ENCODE measurements at places on chromosomes 16 and 17. TPM values are rescaled to one million over a fixed set of nuclear protein-coding genes. Genes with fewer than 3 reads are reported as not detected.

The GUCY2D gene
- not detected for total RNA-seq

DNA sequence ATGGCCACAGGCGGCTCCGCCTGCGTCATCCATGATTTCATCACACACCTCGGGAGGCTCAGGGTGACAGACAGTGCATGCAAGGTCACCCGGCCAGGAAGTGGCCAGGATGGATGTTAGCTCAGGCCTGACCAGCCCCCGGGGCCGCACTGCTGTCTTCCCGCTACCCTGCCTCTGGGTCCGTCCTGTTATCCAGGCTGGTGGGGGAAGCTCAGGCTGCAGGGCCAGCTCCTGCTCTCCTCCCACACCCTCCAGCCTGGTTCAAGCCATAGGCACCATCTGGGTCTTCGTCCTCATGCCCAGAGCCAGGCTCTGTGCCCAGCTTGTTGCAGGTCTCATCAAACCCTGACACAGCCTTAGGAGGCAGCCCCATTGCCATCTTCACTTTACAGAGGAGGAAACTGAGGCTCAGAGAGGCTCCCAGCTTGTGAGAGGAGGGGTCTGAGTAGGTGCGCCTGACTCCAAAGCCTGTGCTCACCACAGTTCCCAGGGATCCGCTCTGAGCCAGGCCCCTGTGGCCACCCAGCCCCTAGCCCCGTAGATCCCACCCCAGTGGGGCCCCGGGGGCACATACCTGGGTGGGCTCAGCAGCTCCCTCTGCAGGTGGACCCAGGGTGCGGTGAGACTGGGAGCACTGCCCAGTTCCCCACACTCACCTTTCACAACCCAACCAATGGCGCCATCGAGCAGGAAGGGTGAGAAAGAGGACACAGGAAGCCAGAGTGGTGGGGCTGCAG is 412 bp upstream of the ADGRG3 start:
- no peak for DNase-seq

GRCh38 chr17:42814633-42815399 is 9.3 kb downstream of the BECN1 start:
- DNase-seq, result peak; percentile 97

DNA sequence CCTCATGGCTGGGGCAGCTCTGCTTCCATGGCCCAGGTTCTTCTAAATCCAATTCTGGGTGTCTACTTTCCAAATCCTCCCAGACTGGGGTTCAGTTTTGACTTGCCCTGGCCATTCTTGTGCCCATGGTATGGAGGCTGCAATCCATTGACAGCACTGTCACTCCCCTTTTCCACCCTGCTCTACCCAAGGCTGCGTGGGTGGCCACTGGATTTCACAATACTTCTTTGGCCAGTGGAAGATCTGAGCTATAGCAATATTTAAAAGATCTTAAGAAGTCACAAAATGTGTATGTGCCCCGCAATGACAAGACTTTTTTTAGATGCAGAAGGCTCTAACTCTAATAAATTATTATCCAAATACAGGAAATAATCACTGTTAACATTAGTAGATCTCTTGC is 329.4 kb upstream of the CCL2 start:
- no peak for DNase-seq

DNA sequence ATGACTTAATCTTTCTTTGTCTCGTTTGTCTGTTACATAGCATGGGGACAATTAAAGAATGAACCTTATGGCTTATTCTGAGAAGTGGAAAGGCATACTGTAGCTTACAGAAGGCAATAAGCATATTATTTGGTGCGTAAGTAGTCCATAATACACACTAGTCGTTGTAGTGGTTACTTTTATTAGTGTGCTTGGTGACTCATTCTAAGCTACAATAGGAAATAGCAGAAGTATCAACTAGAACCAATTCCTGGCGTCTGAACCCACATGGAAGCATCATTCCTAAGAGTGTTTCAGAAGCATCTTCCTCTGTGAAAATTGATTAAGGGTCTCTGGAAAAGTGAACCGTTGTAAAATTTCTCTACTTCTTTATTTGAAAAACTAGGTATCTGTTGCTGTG is 777.8 kb upstream of the EEF2KMT start:
- DNase-seq, result peak; percentile 75

GRCh38 chr17:68061512-68062313 is 26.2 kb downstream of the KPNA2 start:
- DNase-seq, result peak; percentile 37

DNA sequence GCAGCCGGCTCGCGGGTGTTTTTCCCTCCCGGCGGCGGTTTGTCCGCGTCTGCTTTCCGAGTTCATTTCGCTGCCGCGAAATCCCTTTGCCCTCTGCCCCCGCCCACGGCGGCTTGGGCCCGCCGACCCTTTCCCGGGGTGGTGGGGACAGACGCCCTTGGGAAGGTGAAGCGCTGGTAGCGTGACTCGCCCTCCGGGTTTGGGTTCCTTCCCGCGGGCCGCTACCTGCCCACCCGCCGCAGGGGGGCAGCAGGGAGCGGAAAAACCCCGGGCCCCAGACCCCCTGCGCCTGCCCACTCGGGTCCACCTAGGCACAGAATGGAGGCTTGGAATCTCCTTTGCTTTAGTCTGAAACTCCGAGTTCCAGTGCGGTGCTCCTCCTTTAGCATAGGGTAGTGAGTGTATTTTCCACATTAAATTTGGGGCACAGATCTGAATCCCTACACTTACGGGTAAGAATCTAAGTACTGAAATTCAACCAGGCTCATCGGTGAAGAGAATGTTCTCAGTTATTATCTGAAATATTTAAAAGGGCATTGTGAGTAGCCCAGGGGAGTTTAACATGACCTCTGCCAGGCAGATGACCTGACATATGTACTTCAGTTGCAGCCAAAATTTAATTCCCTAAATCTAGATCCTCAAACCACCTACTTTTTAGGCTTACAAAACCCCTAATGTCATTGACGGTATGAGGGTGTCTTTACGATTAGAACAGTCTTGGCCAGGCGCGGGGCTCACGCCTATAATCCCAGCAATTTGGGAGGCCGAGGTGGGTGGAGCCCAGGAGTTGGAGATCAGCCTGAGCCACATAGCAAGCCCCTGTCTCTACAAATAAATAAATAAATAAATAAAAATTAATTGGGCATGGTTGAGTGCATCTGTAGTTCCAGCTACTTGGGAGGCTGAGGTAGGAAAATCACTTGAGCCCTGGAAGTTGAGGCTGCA is 1.0 kb downstream of the NME2 start:
- DNase-seq, result peak; percentile 58

The HSPB9 gene
- not detected for total RNA-seq

The SLC47A1 gene
- not detected for total RNA-seq

GRCh38 chr17:74049967-74050458 is 153.5 kb upstream of the RPL38 start:
- DNase-seq, result no peak

DNA sequence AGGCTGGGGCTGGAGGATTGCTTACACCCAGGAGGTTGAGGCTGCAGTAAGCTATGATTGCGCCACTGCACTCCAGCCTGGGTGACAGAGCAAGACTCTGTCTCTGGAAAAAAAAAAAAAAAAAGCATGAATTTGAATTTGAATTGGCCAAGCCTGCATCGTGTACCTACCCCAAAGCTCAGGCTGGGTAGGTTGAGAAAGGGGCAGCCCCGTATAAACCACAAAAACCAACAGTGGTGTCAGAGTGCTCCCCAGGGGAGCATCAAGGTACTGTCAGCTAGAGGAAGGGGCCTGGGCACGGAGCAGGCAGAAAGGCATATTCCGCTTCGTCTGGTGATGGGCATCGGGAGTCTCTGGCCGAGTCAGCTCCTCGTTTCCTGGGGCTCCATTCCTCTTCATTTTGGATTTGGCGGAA is 40.9 kb downstream of the RAP1GAP2 start:
- DNase-seq, result no peak

DNA sequence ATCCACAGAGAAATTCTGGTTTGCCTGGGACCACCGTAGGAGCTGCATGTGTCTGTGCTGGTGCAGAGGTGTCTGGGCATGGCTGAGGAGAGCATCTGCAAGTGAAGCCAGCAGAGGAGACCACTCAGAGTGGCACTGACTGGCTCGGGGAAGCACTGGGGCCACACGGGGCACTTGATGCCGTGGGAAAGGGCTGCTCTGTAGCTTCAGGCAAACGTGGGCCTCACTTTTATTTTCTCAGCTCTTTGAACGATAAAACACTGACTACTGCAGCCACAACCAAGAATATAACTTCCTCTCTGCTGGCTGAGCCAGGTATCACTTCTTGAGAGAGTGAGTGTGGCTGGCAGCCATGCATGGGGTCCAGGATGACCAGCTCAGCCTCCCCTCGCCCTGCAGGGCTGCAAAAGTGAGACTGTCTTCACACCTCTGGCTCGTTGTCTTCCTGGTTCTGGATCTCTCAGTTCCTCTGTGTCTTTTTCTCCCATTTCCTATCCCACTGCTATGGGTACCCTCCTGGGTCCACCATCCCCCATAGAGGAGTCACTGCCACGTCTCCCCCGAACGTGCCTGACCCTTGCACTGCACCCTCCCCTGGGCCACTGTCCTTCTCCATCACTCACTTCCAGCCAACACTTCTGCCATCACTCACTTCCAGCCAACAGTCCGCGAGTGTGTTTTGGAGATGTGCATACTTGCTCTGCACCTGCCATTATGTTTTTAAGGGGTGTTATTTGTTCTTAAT is 201.4 kb upstream of the CHMP6 start:
- DNase-seq, result peak; percentile 29

The ACSM2A gene
- total RNA-seq, result not detected

DNA sequence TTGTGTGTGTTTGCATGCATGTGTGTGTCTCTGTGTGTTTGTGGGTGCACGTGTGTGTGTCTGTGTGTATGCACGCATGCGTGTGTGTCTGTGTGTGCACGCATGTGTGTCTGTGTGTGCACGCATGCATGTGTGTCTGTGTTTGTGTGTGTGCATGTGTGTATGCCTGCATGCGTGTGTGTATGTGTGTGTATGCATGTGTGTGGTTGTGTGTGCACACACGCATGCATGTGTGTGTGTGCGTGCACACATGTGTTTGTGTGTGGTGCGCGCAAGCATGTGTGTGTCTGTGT is 239.9 kb upstream of the TNRC6C start:
- no peak for DNase-seq

The FOXN1 gene
- total RNA-seq, result not detected

The NOXO1 gene
- 0.43 TPM for total RNA-seq

GRCh38 chr16:10738231-10739077 is 5.2 kb upstream of the NUBP1 start:
- peak; percentile 91 for DNase-seq

- no peak for DNase-seq
Measured at GRCh38 chr16:70393662-70394061, 45.2 kb downstream of the ST3GAL2 start.

DNA sequence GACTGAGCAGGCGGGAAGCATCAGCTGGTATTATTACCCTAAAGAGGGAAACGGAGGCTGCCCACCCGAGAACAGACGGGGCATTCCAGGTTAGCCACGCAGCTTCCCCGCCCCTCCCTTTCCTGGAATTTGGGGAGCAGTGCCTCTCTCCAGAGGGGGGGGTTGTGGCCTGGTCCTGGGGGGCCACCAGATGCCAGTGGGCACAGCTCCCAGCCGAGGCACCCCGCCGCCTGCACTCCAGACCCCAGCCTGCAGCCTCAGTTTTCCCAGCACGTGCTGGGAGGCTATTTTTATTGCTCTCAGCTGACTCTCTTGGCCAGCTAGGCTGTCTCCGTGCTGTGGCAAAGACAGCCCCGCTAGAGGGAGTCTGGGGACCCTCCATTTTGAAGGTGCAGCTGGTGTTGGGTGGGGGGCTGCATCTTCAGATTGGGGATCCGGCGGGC is 62.7 kb upstream of the GSE1 start:
- DNase-seq, result no peak

All from HT1080 (cell line).